Urinary bladder (tissue), 4 donors: ENCODE measurements at places on chromosomes 13 and 19.

DNA sequence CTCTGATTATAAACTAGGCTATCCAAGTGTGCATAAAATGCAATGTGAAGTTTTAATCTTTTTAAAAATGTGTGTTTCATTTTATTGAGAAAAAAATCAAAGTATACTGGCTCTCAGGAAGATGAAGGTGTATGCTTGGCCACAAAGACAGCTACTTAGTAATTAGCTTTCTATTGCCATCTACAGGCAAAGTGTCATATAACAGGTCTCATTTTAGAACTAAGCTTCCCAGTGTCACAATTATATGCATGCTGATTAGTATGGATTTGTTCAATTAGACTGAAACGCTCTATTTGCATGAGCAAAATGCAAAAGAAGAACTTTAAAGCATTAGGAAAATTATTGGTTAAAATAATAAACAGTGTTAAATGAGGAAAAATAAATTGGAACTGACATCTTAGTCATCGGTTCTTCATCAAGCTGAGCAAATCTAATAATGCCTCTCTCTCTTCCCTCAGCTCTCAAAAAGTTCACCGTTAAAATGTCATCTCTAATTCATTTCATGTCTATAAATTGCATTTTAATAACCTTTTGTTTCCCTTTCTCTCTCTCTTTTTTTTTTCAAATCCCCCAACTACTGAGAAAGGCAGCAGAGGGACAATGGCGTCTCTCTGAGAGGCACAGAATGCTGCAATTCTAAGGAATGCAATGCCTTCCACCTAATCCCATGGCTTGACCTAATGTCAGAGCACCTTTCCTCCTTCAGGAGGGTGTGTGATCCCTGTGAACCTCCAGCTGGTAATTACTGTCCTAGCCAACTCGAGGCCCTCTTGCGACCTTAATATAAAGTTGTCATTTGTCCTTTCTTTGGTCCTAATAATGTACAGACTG, 313.1 kb upstream of the MAB21L1 start:
- no peak for DNase-seq

GRCh38 chr13:102373221-102373620, 28.6 kb downstream of the FGF14 start:
- no peak for DNase-seq

- no peak for DNase-seq
Observed at GRCh38 chr13:30818323-30818960, 83.1 kb downstream of the ALOX5AP start.

- DNase-seq = no peak
Observed at GRCh38 chr19:12787458-12787857, 3.8 kb upstream of the JUNB start.

DNA sequence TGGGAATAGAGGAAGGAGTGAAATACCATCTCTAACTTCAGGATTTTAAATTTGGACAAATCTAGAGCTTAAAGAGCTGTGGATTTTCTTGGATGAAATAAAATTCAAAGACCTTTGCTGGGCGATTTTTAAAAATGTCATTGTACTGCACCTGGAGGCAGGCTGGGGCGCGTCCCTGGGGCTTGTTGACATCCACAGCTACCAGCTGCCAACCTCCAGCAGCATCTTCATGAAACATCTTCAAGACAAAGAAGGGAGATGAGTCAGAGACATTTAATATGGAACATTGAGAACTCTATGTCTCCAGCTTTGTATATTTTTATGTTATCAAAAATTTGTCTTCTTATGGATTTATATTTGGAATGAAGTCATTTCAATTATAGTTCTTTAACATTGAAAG, 132.5 kb downstream of the NALCN start:
- no peak for DNase-seq

- peak; percentile 72 for DNase-seq
Observed at GRCh38 chr19:14090509-14091080, at the start of gene SAMD1. Gene SAMD1, minus strand, starts transcription at chr19:14090751.

DNA sequence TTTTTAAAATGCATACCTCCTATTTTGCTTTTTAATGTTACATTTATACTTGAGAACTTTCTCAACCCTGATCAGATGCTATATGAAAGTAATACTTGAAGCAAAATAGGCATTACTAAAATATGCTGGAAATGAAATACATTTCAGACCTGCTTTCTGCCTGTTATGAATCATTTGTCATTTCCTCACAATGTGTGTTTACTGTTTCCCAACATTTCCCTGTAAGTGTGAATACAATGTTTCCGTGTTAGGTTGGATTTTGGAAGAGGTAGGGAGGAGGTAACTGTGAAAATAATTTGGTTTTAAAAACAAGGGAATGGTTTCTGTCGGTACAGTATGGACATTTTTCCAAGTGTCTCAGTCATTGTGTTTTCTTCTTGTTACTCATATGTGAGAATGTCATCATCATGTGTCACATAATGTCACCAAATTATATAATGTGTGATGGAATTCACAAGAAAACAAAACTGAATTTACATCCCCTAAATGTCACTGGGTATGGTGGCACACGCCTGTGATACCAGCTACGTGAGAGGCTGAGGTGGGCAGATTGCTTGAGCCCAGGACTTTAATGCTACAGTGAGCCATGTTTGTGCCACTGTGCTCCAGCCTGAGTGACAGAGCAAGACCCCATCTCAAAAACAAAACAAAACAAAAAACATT, 43.0 kb downstream of the ZAR1L start:
- no peak for DNase-seq

- DNase-seq = no peak
Observed at GRCh38 chr13:31201341-31202031, 1.7 kb downstream of the B3GLCT start.

DNA sequence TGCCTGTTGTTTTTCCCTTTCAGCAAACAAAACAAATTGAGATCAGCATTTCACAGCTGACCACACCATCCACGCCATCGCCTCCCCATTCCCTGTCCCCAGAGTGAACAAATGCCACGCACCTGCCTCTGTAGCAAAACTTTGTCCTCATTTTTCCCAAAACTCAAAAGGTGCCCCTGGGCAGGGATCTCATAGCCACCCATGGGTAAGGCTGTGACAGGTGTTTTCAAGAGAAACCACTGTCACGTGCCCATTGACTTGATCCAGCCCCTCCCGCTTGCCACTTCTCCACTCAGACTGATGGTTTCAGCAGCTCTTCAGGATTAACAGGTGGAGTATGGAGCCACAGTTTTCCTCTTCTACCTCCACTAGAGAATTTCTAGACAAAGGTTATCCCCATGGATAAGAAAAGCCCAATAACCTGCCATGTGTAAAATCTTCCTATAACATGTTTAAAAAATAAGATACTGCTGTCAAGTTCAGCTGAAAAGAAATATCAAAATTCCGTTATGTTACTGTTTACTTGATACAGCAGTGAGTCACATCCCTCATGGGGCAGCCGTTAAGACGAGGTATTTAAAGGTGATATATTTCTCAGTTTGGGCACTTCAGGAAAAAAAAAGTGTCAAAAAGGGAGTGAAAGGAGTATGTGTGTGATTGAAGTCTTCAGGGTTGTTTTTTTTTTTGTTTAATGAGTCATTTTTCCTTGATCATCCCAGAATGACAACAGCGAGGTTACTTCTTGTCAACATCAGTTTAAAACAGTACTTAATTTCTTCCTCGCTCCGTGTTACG, 63.5 kb upstream of the GPR183 start:
- no peak for DNase-seq

- no peak for DNase-seq
Observed at GRCh38 chr13:67437244-67437643, 207.1 kb upstream of the PCDH9 start.

DNA sequence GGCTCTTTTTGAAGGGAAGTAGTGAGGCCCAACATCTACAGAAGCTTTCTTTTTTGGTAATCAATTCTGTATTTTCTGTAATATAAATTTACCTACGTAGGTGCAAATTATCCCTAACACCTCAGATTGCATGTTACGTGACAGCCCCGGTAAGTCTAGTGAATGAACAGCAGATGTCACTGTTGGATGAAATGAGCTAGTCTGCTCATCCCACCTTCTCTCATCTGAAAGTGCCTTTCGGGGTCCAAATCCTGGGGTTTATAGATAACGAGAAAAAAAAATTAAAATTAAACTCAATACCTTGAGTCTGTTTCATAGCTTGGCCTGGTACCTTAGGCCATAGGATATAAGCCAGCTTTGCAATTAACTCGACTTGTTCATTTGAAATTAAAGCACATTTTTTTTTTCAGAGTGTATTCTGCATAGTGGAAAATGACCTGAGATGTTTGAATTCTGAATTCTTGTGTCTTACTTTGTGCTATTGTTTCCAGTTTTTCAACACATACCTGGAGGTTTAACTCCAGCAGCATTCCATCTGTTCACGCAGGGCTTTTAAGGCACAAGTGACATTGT, 548.2 kb downstream of the GPC5 start:
- DNase-seq = no peak

DNA sequence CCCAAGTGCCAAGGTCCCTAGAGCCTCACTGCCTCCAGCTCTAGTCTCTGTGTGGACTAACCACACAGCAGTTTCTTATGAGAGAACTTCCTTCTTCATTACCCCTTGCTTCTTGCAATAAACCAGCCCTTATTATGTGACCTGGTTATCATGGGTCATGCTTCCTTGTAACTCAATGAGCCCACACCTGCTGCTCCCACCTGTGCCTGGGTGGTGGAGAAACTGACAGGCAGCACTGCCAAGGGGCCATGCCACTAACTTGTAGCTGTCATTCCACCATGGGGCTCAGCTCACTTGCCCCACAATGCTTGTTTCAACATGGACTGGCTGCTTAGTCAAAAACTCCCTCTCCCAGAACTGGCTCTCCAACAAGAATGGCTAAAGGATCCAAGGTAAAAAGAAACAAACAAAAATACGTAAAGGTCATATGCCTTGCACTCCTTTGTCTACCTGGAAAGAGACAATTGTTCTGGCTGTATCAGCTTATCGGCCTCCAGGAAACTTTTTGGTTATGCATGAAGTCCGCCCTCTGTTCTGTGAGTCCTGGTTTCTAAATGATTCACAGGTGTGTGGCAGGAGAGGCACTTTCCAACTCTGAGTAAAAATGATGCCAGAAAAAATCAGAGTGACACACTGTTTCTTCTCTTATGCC, 446.4 kb downstream of the COG6 start:
- no peak for DNase-seq
